Right atrium auricular region (tissue), 2 donors: ENCODE measurements at places on chromosomes 3 and 15. TPM values are rescaled to one million over a fixed set of nuclear protein-coding genes. Genes with fewer than 3 reads are reported as not detected.

The CRYGS gene
- not detected for total RNA-seq

GRCh38 chr3:109071350-109072142 is 46.4 kb downstream of the MORC1 start:
- no peak overlapping the region for H3K4me3 ChIP-seq
- H3K4me1 ChIP-seq, result peaks cover 8% of the 10 kb centered on the region
- no peak overlapping the region for H3K27ac ChIP-seq
- H3K36me3 ChIP-seq, result no peaks in the 10 kb centered on the region
- no peaks in the 10 kb centered on the region for H3K27me3 ChIP-seq

GRCh38 chr15:76346669-76347481 is 10.3 kb downstream of the ISL2 start:
- H3K4me1 ChIP-seq, result no peaks in the 10 kb centered on the region
- DNase-seq, result no peak
- H3K27me3 ChIP-seq, result peaks cover 37% of the 10 kb centered on the region
- H3K4me3 ChIP-seq, result no peak overlapping the region
- H3K36me3 ChIP-seq, result no peaks in the 10 kb centered on the region

DNA sequence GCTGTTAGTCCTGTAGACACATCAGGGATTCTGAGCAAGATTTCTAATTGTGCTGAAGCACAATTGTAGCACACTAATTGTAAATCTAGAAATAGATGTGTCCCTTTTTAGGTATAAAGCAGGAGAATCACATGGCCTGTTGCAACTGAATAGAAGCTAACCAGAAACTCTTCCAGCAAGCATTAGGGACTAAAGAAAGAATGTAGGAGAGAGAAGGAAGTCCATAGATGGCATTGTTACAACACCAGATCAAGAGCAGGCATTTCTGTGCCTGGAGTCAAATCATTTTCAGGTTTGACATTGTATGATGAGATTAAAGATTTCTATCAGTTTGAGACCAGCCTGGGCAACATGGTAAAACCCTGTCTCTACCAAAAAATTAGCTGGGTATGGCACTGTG is 27.4 kb downstream of the CALML4 start:
- DNase-seq, result no peak
- no peak overlapping the region for H3K27ac ChIP-seq
- H3K36me3 ChIP-seq, result peaks cover 45% of the 10 kb centered on the region
- no peaks in the 10 kb centered on the region for H3K4me1 ChIP-seq
- no peaks in the 10 kb centered on the region for H3K27me3 ChIP-seq
- H3K4me3 ChIP-seq, result no peak overlapping the region

- H3K27me3 ChIP-seq, result no peaks in the 10 kb centered on the region
- no peaks in the 10 kb centered on the region for H3K36me3 ChIP-seq
- H3K4me1 ChIP-seq, result no peaks in the 10 kb centered on the region
- H3K27ac ChIP-seq, result no peak overlapping the region
- H3K4me3 ChIP-seq, result no peak overlapping the region
These were observed 78.5 kb upstream of the DLG1 start for GRCh38 chr3:197376735-197377555.

The FEZF2 gene
- total RNA-seq, result not detected

DNA sequence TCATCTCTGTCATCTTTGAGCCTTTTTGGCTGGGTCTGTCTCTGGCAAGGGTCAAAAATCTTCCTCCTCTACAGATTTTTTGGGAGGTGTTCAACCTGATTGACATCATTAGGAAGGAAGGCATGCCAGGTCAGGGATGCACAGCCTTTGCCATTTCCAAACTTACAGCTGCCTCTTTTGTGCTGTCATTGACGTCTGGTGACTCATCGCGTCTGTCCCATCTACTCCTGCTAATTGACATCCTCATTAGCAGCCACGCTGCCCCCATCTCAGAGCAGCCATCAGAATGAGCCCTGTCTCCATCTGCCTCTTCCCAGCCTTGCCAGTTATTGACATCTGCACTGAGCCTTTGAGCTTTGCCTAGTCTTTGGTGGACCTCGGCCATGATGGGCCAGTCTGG is 53.0 kb downstream of the PDIA5 start:
- no peaks in the 10 kb centered on the region for H3K27me3 ChIP-seq
- no peak overlapping the region for H3K27ac ChIP-seq
- peaks cover 3% of the 10 kb centered on the region for H3K4me1 ChIP-seq
- no peak overlapping the region for H3K4me3 ChIP-seq
- DNase-seq, result no peak
- peaks cover 52% of the 10 kb centered on the region for H3K36me3 ChIP-seq

GRCh38 chr3:197994736-197995135 is 34.7 kb downstream of the LMLN start:
- no peaks in the 10 kb centered on the region for H3K4me1 ChIP-seq
- DNase-seq, result no peak
- H3K4me3 ChIP-seq, result no peak overlapping the region
- H3K36me3 ChIP-seq, result peaks cover 7% of the 10 kb centered on the region
- H3K27me3 ChIP-seq, result no peaks in the 10 kb centered on the region
- H3K27ac ChIP-seq, result no peak overlapping the region

DNA sequence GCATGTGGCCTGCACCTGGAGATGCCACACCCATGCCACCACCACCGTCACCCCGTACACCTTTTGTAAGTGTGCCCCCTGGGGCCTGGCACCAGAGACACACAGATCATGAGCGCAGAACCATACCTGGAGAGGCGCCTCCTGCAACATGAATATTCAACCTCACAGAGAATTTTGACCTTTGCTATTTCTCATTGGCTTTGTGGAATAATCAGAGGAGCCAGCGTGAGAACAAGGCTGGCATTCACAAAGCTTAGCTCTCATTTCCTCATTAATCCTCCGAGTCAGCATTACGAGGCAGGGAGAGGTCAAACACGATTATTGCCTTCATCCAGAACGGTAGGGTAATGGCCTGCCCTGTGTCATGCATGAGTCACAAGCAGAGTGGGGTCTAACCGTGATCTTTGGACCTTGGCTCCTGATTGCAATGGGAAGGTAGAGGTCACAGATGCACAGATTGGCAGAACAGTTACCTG is 73.0 kb upstream of the POMGNT2 start:
- peaks cover 25% of the 10 kb centered on the region for H3K4me1 ChIP-seq
- H3K27me3 ChIP-seq, result no peaks in the 10 kb centered on the region
- H3K36me3 ChIP-seq, result no peaks in the 10 kb centered on the region
- DNase-seq, result no peak
- H3K4me3 ChIP-seq, result no peak overlapping the region

DNA sequence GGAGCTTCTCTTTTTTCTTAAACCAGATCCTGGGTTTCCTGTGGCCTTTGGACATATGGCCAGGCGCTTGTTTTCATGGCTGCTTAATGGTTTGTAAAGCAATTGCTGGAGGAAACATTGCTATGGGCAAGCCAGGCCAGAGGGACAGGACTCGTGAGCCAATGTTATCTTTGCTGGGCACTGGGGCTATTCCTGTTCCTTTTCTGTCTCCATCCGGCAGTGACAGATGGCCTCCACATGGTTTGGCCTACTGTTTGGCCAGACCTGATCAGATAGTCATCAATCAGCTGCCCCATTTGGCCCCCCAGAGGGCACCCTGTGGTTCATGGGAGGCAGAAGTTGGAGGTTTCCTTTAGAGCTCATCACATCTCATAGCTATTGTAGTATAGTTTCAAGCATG is 326.1 kb upstream of the ROPN1 start:
- H3K36me3 ChIP-seq, result no peaks in the 10 kb centered on the region
- no peak overlapping the region for H3K4me3 ChIP-seq
- no peaks in the 10 kb centered on the region for H3K4me1 ChIP-seq
- no peaks in the 10 kb centered on the region for H3K27me3 ChIP-seq

DNA sequence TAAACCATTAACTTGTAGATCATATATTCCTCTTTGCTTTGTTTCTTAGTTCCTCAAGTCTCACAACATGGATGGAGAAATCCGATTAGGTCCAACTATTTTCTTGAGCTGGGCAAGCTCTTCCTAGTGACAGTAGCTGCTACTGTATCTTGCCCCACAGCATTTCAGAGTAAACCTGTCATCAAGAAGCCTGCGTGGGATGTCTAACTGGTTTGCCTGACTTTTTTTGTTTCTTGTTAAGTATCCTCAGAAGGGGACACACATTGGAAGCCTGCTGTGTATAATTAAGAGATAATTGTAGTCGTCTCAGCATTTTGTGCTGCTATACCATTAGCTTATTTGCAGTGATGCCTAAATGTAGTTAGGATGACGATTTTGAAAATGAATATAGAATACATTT is 29.3 kb upstream of the STT3B start:
- no peaks in the 10 kb centered on the region for H3K4me1 ChIP-seq
- H3K4me3 ChIP-seq, result no peak overlapping the region
- no peak overlapping the region for H3K27ac ChIP-seq
- no peak for DNase-seq

DNA sequence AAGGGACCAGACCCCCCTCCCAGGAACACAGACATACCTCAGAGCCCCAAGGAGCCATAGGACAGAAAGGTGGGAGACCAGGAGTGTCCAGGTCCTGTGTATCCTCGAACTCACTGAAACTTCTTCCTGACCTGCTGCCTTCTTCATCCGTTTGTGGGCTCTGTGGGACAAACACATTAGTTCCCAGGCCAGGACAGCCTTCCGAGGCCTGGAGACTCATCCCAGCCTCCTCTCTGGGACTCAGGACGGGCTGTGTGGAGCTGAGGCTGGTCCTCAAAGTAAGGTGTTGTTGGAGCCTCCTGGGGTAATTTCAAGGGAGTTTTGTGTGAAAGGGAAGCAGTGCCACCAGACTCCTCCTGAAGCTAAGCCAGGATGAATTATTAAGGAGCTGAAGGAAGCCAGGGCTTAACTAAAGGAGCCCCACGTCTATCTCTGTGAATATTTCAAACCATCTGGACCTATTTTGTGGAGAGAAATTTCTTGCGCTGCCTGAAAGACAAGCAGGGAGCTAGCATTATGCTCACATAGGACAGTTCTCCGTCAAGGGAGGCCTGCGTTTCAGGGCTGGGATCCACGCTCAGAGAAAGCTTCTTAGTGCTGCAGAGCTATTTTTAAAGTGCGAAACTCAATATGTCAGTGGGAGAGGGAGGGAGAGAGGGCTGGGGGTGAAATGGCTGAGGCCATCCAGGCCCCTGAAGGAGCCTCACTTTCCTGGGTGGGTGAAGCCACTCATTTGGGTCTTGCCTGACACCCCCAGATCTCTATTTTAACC is 29.8 kb upstream of the PLA2G4E start:
- no peaks in the 10 kb centered on the region for H3K36me3 ChIP-seq
- H3K4me1 ChIP-seq, result no peaks in the 10 kb centered on the region
- no peak overlapping the region for H3K4me3 ChIP-seq
- DNase-seq, result no peak
- H3K27ac ChIP-seq, result peak overlapping the region; percentile 86

The CLDN18 gene
- total RNA-seq, result 0.12 TPM

DNA sequence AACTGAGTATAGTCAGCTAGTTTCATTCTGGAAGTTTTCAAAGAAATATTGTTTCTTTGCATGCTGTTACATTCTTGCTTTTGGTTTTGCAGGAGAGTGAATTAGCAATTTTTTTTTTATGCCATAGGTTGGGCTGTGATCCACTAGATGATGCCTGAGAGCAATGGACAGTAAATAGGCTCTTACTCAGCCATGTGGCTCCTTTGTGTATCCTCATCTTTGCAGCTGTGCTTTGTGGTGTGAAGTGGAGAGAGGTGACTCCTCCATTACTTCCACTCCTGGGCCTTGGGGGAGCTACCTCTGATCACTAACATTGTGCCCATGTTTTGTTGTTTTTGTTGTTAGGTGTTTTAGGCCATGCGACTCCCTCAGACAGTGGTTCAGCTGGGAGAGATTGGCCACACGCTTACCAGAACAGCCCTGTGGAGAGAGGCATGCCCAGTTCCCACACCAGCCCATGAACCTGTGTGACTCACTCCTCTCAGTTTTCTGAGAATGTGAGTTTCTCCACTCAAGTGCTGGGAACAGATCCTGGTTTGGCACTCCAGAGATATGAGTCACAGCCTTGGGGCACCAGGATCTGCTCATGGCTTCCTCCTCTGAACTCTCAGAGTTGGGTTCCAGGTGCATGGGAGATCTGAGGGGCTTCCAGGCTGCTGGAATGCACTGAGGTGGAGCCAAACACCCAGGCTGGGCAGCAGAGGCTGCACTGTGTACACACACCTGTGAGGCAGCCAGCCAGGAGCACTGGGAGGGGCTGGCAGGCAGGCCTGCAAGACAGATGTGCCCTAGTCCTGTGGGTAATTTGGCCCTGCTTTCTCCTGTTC is 785.3 kb downstream of the ROBO2 start:
- H3K27me3 ChIP-seq, result no peaks in the 10 kb centered on the region
- no peaks in the 10 kb centered on the region for H3K36me3 ChIP-seq
- no peak for DNase-seq
- no peaks in the 10 kb centered on the region for H3K4me1 ChIP-seq

DNA sequence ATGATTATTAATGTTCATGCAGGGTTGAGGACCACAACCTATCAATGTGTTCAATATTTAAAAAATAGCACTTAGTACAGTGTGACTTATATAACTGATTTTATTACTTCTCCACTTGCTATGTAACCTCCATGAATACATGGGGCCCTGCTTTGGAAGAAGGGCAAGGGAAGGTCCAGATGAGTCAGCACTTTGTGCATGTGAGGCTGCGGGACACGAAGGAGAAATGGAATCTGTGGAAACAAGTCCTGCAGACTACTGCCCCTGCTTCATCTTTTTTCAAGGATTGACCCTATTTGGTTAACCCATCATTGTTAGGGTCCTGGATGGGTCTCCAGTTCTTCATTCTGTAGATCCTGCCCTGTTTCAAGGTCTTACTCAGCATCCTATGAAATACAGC is 1.6 kb downstream of the NXPE3 start:
- peaks cover 28% of the 10 kb centered on the region for H3K36me3 ChIP-seq
- no peak for DNase-seq
- no peaks in the 10 kb centered on the region for H3K27me3 ChIP-seq
- H3K4me1 ChIP-seq, result peaks cover 24% of the 10 kb centered on the region
- peak overlapping the region; percentile 89 for H3K4me3 ChIP-seq

The CCDC39 gene
- not detected for total RNA-seq

DNA sequence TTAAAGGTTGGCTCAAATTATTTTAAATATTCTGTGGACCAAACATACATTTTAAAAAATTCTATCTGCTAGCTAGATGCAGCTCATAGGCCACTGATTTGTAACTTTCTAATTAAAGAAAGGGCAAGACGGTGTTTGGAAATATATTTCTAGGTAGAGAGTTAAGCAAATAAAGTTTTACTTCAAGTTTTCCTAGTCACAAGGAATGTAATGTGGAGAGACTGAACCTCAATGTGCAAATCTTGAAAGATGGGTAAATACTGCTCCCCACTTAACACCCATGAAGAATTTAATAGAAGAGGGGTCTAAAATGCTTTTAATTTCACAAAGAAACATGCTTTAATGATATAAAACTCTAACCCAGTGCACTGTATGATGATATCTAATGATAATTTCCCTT is 175.2 kb downstream of the TIGIT start:
- H3K27ac ChIP-seq, result no peak overlapping the region
- no peaks in the 10 kb centered on the region for H3K27me3 ChIP-seq
- H3K4me1 ChIP-seq, result no peaks in the 10 kb centered on the region
- no peak overlapping the region for H3K4me3 ChIP-seq
- no peaks in the 10 kb centered on the region for H3K36me3 ChIP-seq

DNA sequence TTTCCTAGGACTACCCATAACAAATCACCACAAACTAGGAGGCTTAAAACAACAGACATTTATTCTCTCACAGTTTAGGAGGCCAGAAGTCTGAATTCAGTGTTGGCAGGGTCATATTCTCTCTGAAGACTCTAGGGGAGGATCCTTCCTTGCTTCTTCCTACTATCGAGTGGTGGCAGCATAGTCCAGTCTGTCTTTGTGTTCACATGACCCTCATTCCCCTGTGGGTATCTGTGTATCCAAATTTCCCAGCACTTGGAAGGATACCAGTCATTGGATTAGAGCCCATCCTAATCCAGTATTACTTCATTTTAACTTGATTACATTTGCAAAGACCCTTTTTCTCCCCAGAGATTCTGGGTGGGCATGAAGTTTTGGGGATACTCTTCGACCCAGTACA is 63.8 kb downstream of the GMPS start:
- H3K4me3 ChIP-seq, result no peak overlapping the region
- no peaks in the 10 kb centered on the region for H3K27me3 ChIP-seq
- no peak overlapping the region for H3K27ac ChIP-seq
- no peaks in the 10 kb centered on the region for H3K4me1 ChIP-seq
- no peak for DNase-seq
- peaks cover 54% of the 10 kb centered on the region for H3K36me3 ChIP-seq

The COL6A5 gene
- not detected for total RNA-seq

The LRRC3B gene
- total RNA-seq, result not detected
